CD4-positive, alpha-beta T cell treated with Interleukin-17A for 1 hour (primary cell): ENCODE measurements at places on chromosomes 1 and 21.

GRCh38 chr1:115107516-115108260 lies 18.4 kb upstream of the TSPAN2 start:
- DNase-seq, result no peak

DNA sequence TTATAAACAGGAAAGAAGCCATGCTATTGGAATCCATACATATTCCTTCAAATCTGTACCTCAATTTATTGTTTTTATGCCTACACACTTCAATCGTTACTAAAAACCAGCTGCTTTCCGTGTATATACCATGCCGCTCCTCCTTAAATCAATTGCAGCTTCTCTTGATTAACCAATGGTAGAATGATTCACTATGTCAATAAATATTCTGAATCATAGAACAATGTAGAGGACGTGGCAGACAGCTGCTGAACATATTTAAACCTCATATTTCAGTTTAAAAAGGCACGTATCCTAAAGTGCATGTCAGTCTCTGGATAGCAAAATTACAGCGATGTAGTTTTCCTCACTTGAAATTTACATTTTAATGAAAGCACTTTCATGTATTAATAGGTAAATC lies 100.4 kb downstream of the MRPL39 start:
- DNase-seq, result no peak

DNA sequence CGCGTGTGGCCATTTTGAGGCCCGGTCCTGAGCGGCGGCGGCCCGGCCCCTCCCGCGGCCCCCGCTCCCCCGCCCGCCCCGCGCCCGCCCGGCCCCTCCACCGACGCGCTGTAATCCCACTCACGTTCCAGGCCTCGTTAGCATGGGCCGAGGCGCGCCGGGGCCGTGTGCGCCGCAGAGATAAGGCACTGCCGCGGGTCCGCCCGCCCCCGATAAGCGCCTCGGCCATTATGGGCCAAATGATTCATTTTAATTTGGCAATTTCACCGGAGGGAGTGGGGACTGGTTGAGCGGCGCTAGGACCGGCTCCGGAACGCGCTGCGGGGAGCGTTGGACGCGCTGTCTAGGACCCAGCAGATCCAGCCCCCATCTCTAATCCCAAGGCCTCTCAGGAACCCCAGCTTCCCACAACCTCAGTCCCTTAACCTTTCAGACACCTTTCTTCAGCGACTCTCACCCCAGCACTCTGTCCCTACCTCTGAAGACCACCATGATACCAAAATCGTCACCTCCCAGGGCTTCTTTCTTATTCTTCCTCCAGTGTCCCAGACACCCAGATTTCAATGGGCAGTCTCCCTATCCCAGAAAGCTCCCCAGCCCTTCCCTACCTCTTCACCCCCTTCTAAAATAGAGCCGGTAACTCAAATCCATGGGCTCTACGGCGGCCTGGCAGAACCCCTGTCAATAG lies at the start of gene TAL1:
TSS of gene TAL1 (minus strand) at position 39 of the 688 bp plus-strand sequence. CDS start 6,337 bp downstream, outside the sequence.
- DNase-seq, result no peak

DNA sequence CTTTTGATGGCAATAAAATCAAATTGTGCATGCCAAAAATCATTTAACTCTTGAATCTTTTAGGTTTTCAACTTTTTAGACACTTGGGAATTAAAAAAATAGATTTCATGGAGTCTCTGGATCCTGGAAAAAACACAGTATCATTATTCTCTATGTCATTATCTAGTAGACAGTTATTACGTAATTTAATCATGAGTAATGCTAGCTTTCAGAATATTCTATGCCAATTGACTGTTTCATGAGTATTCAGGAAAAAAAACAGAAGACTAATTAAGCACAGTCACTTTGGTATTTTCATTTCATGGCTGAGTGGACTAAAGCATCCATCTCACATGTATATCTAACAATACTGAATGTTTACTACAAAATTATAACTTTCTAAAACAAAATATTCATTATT lies 44.0 kb downstream of the ODF2L start:
- no peak for DNase-seq

- DNase-seq, result peak; percentile 97
Observed at GRCh38 chr1:26695356-26696118, at the start of gene ARID1A. ARID1A (plus strand) TSS chr1:26696015; CDS start chr1:26696404, 389 bp downstream.

DNA sequence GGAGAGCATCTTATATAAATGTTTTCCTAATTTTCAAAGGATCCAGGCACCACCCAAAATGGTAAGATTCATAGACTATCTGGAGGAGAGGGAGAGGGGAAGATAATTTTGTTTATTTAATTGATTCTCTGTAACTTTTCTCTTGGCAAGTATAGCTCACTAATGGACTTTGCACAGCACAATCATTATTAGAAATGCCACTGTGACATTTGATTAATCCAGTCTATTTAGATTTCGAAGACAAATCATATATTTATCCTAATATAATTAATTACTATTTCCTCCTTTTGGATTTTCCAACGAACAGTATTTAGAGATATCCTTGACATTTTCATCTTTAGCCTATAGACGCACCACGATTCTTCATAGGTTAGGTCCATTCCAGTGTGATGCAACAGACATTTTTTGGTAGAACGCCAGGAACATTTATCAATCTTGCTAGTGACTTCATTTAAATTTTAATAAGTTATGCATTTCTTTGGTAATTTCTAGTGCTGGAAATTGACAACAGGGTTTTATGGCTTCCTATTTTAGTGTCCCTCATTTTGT lies 152.4 kb downstream of the GRIK1 start:
- no peak for DNase-seq

DNA sequence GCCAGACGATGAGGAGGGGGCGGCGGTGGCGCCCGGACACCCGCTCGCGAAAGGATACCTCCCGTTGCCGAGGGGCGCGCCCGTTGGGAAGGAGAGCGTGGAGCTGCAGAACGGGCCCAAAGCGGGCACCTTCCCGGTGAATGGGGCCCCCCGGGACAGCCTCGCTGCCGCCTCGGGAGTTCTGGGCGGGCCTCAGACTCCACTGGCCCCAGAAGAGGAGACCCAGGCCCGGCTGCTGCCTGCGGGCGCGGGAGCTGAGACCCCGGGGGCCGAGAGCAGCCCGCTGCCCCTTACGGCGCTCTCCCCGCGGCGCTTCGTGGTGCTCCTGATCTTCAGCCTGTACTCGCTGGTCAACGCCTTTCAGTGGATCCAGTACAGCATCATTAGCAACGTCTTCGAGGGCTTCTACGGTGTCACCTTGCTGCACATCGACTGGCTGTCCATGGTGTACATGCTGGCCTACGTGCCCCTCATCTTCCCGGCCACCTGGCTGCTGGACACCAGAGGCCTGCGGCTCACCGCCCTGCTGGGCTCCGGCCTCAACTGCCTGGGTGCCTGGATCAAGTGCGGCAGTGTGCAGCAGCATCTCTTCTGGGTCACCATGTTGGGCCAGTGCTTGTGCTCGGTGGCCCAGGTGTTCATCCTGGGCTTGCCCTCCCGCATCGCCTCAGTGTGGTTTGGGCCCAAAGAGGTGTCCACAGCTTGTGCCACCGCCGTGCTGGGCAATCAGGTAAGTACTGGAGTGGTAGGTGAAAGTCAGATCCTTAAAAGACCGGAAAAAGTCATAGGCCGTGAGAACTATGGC lies 588 bp downstream of the FLVCR1 start:
- no peak for DNase-seq

GRCh38 chr1:44780583-44781121 lies 5.3 kb downstream of the RPS8 start:
- DNase-seq, result no peak

DNA sequence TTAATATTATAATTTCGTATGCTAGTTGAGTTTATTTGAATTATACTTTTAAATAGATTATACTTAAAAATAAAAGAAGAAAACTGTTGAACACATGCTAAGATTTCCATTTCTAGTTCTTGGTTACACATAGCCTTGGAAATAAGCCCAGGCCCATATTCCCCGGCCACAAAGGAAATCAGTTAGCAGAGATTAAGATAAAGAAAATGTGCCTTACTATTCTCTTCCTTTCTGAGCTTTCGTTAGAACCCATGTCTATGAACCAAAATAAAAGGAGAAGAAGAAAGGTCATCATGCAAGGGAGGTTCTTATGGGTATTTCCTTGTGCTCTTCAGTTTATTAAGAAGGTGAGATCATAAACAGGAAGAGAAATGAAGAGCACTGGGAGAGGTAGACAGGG lies 32.3 kb upstream of the CRP start:
- no peak for DNase-seq

DNA sequence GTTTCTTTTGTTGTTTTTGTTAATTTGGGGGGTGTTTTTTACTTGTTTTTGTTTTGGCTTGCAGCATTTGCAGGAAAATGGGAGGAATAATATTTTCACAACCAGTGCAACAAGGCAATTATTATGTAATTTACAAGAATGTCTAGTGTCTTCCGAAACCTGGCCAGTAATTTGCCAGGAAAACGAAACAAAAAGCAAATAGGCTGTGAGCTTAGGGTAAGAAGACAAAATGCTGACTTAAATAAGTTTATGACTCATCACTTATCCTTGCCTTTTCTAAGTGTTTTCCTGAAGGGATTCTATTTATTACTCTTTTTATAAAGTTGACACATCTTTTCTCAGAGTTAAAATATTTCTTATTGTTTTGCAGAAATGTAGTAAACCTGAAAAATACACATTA lies 49.8 kb downstream of the KCNT2 start:
- DNase-seq, result no peak

DNA sequence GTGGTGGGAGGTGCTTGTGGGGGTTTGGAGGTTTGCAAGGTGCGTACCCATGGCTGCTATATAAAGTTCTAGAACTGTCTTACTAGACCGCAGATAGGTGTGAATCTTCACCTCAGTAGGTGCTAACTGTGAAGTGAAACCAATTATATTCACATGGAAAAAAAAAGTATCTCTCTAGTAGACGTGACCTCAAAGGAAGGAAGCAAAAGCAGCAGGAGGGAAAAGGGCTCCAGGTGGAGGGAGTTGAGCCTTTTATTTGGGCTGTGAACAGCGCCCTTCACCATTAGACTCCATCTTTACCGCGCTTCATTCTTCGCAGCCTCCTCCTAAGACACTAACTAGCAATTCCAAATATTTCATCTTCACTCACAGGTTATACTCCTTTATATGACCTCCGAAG lies 129.8 kb downstream of the TBX19 start:
- DNase-seq, result peak; percentile 60

DNA sequence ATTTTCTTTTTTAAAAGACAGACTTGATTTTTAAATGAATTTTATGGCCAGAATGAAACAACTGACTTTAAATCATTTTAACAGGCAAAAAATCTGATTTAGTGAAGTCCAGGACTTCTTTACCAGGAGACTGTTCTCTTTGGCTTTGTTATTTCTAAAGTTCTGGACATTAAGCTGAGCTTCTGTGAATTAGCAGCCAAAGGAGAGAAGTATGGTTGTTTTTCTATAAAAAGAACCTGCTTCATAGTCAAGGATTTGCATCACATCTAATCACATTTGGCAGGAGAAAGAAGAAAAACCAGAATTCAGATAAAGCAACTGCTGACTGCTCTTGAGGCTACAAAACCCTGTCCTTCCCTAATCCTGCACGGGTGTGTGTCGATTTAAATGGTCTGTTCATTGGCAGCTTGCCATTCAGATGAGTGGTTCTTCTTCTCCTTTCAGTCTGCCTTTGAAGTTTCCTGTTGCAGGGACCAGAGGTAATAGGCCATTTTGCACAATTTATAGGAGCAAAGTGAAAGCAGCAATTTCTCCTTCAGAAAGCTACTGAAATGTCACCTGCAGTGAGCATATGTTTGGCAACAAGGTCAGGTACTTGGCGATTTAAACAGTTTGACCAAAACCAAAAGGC lies 215.4 kb downstream of the OLFM3 start:
- no peak for DNase-seq

- no peak for DNase-seq
Observed at GRCh38 chr21:41655259-41655658, 111.6 kb downstream of the RIPK4 start.

DNA sequence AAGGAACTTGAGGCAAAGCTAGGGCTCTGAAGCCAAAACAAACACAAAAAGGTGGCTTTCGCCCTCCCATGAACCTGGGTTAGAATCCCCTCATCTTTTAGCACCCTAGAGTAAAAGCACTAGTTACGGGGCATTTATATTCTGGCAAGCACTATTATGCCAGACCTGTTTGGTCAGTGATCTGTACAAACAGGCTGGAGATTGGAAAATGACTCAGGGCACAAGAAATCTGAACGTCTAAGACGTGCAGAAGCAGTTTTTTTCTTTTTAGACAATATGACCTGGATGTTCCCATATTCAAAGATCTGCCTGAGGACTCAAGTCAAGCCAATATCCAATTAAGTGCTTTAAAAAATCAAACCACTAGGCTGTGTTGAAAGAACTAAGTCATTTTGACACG lies 3.0 kb downstream of the ZNF436 start:
- no peak for DNase-seq

DNA sequence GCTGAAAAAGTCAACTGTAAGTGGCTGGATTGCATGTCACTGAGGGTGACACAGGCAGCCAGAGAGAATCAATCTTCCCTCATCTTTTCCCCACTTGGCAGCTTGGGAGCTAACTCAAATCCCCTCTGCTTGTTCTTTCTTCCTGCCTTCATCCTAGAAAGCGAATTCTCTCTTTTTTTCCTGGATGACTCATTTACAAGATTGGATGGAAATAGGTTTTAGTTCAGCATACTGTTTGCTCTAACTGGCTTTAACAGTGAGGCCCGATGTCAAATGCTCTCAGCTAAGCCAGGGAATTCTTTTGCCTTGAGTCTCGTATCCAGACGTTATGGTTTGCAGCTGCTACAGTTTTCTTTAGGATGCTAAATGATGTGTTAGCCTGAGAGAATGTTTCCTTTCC lies 72.7 kb downstream of the HUNK start:
- no peak for DNase-seq

DNA sequence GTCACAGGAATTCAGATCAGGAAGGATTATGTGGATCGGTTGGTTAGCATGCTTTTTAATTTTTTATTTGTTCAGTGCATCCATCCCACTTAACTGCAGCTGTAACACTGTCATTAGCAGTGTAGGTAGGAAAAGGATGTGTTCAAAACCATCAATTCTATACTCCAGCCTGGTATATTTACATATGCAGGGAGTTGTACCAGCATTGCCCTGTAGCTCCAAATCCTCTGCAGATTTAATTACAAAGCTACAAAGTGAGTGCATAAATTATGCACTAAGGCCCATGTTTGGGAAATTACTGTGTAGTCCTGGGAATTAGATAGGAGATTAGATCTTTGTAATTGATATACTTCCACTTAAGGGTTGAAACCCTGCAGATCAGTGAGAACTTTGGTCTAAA lies 15.9 kb upstream of the OSBPL9 start:
- no peak for DNase-seq

DNA sequence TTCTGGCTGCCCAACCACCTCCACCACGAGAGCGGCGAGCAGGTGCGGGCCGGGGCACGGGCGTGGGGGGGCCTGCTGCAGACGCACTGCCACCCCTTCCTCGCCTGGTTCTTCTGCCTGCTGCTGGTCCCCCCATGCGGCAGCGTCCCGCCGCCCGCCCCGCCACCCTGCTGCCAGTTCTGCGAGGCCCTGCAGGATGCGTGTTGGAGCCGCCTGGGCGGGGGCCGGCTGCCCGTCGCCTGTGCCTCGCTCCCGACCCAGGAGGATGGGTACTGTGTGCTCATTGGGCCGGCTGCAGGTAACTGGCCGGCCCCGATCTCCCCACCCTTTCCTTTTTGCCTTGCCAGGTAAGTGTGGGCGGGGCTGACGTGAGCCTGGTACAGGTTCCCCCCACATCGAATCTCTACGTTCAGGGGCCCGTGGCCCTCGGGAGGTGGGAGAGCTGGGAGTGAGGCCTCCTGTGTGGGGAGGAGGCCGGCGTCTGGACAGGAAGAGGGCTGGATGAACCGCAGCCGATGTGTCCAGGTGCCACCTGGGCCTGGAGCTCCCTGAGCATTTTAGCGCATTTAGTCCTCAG lies 51.7 kb downstream of the COL18A1 start:
- no peak for DNase-seq

- DNase-seq, result no peak
Observed at GRCh38 chr1:18735224-18735997, 104.8 kb downstream of the PAX7 start.
